Left cardiac atrium (tissue), 4 donors: ENCODE measurements at places on chromosomes 3 and 15.

DNA sequence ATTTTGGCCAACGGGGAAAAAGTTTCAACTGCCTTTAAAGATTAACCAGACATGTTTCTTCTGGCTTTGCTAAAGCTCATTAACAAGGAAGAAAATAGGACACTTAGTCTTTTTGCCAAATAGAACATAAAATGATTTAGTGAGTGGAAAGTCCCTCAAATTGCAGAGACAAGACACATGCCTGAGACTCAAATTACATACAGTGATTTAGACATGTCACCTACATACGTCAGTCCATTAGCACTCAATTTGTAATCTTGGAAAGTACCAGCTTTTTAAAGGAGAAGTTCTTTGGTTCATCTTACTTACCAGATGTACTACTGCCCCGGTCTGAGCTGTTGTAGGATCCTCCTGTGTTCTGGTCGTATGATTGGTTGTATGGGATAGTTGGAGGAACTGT lies 1134.2 kb downstream of the ROBO1 start:
- no peak for DNase-seq

DNA sequence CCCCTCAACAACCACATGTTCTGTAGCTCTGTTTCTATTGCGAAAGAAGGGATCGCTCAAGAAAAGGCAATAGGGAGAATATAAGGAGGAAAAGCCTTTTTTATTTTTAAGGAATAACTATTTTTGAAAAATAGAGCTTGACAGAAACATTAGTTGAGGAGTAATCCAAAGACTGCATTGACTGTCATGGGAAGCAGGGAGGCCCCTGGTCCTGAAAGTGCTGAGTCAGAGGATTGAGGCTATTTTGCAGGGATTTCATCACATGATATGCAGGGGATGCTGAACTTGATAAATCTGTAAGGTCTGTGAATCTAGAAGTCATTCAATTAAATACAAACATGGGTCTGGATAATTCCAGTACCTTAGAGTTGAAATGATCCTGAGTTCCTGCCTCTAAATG lies 92.0 kb downstream of the MTHFS start:
- no peak for DNase-seq

DNA sequence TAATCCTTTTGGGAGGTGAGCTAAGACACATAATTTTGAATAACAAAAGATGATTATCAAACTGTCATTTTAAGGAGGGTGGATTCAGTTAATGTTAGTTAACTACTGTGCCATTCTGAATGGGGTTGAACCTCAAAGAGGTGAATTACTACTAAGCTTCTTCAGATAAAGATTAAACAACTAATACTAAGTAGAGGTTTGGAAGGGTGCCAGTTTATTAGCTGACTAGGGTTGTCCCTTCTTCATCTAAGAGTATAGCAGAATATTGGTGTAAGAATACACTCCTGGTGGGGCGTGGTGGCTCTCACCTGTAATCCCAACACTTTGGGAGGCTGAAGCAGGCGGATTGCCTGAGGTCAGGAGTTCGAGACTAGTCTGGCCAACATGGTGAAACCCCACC lies 123.1 kb upstream of the LRRFIP2 start:
- no peak for DNase-seq

GRCh38 chr15:50506121-50506520 lies 40.3 kb downstream of the USP50 start:
- DNase-seq, result no peak

GRCh38 chr15:63449731-63450130 lies 54.7 kb upstream of the USP3 start:
- DNase-seq, result no peak
